ENCODE measurements at places on chromosomes 6 and 20.

DNA sequence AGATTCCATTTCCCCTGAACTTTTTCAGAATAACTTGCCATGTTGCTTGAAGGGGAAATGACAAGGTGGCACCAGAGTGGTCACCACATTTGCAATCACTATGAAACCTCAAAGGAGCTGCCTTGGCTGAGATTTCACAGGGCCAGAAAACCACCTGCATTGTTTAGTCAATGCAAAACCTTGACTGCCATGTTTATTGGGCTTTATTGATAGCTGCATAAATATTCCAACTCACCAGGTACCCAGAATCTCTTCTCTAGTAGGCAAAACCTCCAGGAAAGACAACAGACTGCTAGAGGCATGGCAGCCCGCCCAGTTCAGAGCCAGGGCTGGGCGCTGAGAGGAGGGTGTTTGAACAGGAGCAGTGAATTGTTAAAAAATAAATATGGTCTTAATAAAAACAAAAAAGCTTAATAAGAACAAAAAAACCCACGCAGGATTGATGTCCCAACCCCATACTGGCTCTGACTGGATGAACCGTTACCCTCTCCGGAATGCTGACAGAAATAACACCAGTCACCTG, 375.6 kb downstream of the ZFAND3 start:
- no peak for DNase-seq

DNA sequence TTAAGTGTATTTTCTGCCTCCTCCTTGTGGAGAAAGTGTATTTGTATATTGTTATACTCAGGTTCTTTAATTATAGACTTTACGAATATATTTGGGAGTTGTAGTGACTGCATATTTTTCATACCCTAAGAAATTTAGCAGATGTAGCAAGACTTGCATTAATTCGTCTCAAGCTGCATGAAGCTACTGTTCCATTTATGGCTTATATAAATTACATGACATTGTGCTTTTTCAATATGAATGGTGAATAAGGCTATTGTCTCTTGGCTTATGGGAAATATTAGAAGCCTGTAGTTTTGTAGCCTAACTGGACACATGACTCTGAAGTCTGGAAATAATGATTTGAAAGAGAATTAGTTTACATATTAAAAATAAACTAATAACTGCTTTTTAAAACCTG, 2.4 kb downstream of the ADGRG6 start:
- no peak for DNase-seq

GRCh38 chr20:35743693-35744491, 1.8 kb upstream of the RBM39 start:
- no peak for DNase-seq

- DNase-seq = no peak
Measured at GRCh38 chr6:25596928-25597818, 54.8 kb upstream of the SCGN start.

DNA sequence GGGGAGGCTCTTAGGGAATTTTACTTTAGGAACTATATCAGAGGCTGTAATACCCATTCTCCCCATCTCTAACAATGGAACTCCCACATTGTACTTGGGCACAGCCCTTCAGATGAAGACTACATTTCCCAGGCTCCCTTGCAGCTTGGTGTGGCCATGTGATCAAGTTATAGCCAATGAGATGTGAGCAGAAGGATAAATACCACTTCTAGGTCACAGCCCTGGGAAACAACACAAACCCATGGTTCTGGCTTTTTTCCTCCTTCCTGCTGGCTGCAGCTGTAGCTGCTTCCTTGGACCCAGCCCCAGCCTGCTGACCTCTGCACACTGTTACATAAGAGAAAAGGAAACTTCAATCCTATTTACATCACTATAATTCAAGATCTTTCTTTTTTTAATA, 445.9 kb upstream of the JARID2 start:
- peak; percentile 54 for DNase-seq

GRCh38 chr6:85460154-85460920, 10.5 kb downstream of the NT5E start:
- no peak for DNase-seq

DNA sequence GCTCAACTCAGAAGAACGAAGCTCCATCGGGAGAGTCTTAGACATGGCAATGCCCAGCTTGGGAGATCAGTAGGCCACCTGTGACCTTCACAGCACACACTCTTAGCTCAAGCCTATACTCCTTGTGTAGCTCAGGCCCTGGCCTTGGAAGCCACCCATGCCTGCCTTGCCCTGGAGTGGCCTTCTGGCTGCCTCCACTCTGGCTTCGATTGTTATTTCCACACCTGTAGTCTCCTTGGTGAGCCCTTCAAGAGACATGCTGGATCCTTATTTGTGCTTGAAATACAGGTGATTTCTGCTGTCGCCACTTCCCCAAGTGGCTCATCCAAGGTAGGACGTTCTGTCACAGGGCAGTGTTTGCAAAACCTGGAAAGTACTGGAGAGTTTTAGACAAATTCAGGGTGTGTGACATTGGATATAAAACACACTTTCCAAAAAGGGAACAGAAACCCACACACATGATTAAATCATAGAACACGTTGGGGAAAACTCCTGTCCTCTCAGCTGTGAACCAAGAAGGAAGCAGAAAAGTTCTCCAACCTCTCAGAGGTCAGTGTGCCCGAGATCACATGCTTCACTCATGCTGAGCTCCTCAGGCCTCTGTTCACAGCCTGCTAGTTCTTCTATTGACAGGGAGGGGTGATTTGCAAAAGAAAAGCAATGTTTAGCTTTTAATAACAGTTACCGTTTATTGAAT, 391.8 kb downstream of the CDC5L start:
- DNase-seq = no peak

DNA sequence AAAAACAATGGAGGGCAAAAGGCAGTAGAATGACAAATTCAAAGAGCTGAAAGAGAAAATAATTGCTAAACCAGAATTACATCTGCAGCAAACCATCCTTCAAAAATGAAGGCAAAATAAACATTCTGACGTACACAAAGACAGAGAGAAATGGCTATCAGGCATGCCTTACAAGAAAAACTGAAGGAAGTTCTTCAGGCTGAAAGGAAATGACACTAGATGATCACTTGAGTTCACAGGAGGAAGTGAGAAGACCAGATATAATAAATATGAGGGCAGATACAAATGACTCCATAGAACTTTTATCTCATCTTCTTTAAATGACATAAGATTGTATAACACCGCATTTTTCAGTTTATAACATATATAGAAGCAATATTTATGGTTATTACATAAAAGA, 30.0 kb downstream of the DZANK1 start:
- DNase-seq = no peak

DNA sequence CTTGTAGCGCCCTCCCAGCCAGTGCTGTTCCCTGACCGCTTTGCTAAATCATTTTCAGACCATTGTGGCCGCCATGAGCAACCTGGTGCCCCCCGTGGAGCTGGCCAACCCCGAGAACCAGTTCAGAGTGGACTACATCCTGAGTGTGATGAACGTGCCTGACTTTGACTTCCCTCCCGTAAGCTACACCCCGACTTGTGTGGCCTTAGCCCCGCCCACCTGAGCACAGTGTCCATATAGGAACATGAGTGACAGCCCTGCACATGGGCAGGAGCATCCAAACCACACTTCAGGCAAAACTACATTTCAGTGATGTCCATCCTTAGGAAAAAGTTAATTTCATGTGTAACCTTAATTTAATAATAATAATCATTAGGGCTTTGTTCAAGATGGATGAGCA, 51.1 kb downstream of the GNAS start:
- no peak for DNase-seq
